Caco-2 (cell line): ENCODE measurements at places on chromosomes 4 and X. TPM values are rescaled to one million over a fixed set of nuclear protein-coding genes. Genes with fewer than 3 reads are reported as not detected.

GRCh38 chr4:109009909-109010308 lies 247.1 kb upstream of the ETNPPL start:
- no peak for DNase-seq

ANXA3 gene
- 327 and 361 TPM in 2 replicates for total RNA-seq

- no peak for DNase-seq
These were observed 25.0 kb upstream of the TMLHE start for GRCh38 chrX:155637714-155638113.

GRCh38 chr4:159043861-159044260 lies 59.0 kb upstream of the RAPGEF2 start:
- no peak for DNase-seq

MAGED2 gene
- 96.0 and 103 TPM in 2 replicates for total RNA-seq

DNA sequence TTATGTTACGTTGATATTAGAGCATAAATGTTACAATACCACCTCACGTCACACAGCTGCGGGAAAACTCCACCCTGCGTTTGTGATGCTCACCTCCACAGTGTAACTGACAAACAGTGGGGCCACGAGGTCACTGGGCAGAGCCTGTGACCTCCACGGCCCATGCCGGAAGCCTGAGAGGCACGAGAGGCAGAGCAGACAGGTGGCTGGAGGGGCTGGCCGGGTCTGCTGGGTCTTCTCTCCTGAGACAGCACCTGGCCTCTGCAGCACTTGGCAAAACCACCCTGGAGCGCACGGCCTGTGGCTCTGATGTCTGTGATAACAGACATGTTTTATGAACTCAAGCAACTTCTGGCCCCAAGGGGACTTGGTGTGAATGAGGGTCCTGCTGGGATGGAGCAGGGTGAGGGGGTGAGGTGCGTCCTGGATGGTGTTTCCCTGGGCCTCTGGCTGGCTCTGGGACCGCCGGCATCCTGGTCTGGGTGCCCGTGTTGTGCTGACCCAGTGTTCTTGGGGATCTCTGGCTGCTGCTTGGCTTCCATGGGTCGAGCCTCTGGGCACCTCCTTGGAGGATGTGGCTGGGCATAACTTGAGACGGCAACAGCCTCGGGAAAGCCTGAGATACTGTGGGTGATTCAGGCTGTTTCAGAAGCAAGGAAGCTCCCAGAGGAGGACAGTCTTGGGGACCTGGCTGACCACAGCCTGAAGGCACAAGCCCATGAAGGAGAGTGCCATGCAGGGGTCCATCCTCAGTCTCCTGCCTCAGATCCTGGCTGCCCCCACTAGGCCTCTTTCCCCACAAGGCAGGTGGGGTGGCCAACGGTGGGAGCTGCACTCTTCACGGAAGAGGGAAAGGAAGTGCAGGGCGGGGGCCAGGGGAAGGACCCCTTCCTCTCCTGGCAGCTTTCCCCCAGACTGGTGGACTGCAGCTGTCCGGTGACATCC lies 19.7 kb downstream of the RNF212 start:
- DNase-seq = no peak

- DNase-seq = no peak
These were observed 12.5 kb downstream of the MAEA start for GRCh38 chr4:1302159-1302558.

DNA sequence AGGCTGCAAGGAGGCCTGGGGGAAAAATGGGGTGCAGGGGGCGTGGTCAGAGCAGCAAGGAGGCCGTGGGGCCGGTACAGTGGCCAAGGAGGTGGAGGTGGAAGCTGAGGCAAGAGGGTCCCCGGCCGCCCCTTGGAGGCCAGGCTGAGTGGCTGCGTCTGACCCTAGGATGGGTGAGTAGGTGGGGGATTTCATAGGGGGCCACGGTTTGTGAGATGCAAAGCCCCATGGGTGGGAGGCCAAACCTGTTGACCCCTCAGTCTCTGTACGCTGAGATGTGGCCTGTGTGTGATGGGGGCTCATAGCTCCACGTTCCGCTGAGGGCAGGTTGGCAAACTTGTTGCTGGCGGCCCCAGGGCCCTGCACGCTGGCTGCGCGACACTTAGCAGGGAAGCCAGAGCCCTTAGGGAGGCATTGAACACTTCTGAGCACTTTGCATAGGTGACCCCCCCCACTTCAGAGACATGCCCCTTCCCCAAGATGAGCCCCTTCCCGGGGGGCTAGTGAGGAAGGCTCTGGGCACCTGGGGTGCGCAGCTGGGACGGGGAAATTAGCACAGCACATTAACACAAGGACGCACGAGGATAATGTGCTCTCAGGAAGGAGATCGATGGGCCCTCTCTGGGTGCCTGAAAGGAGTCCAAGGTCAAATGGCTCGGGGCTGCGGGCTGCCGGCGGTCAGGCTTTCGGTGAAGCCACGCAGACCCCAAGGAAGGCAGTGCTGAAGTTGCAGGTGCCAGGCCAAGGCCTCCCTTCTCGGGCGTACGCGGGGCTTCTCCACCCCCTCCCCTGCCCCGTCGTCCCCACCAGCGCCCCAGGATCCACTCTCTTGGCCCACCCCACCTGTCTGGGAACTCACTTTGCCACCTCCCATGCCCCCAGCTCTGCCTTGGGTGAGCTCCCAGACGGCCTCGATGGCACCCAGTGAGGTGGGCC lies 107.4 kb downstream of the HMX1 start:
- DNase-seq = no peak

GRCh38 chr4:186061921-186062320 lies 7.0 kb upstream of the TLR3 start:
- no peak for DNase-seq

GRCh38 chr4:81635739-81636138 lies 164.0 kb upstream of the RASGEF1B start:
- peak; percentile 55 for DNase-seq

DNA sequence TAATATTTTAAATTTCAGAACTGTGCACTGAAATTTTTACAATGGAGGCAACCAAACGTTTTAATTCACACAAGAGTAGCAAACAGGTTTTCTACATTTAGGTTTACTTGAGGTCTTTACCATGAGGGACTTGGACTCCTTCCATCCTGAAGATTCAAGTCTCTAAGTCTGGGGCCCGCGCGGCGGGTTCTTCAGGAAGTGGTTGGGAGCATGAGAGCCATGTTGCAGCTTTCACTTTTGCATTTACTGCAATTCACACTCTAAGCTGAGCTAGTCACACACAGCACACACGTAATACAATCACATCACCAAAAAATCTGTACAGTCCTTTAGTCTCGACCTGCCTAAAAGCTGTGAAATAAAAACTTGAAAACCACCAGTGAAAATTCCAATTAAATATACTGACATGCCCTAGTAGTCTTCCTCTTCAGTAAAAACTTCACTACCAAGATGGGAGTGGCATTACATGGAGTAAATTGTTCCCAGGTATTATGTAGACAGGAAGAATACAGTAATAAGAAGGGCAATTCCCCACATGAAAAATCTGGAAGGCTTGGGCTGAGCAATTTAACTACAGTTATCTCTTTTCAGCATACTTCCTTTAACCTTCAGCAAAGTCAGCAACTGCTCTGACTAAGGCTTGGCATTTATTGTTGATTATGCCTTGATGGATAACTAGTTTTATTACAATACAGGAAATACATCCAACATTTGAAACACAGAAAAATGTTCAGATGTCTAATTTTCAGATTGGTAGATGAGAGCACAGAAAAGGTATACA lies 571.1 kb upstream of the DIPK2B start:
- peak; percentile 7 for DNase-seq

- DNase-seq = no peak
These were observed 83.3 kb downstream of the HPRT1 start for GRCh38 chrX:134543288-134543687.

GRCh38 chr4:170698334-170698733 lies 608.6 kb upstream of the AADAT start:
- no peak for DNase-seq

DNA sequence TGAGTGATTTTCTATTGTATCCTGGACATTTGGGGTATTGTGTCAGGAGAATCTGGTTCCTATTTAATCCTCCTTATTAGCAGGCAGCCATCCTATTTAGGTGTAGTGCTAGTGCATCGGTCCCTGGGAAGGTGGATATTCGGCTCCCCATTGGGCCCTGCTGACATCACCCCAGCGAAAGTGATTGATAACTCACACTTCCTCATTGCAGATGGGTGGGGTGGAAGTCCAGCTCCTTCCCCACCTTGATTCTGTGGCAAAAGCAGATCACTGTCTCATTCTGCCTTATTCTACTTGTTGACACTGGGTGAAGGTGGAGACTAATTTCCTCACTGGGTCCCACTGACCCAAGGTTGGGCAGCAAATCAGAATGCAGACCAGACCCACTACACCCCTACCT lies 23.2 kb upstream of the BRS3 start:
- no peak for DNase-seq

DNA sequence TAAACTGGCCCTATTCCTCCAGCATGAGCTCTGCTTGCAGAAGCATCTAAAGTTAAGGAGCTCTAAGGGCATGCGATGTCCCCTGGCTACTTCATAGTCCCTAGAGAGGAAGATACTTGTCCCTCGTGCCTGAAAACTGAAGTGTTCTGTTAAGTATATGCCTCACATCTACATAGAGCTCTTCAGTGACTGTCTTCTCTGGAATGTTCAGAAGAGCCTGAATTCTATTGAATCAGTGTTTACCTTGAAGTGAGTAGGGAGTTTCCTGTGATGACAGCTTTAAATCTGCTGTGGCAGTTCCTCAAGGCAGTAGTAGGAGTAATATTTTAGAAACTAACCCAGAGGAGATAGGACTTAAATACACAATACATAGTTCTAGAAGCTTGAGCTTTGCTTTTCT lies 111.2 kb downstream of the ZNF518B start:
- no peak for DNase-seq

- DNase-seq = no peak
These were observed 6.3 kb upstream of the ATP10D start for GRCh38 chr4:47478804-47479203.

GLA gene
- 46.0 and 53.2 TPM in 2 replicates for total RNA-seq

GRCh38 chr4:21962691-21963090 lies 14.1 kb upstream of the KCNIP4 start:
- DNase-seq = no peak

- no peak for DNase-seq
These were observed 200.6 kb upstream of the GATB start for GRCh38 chr4:151961456-151961855.

DNA sequence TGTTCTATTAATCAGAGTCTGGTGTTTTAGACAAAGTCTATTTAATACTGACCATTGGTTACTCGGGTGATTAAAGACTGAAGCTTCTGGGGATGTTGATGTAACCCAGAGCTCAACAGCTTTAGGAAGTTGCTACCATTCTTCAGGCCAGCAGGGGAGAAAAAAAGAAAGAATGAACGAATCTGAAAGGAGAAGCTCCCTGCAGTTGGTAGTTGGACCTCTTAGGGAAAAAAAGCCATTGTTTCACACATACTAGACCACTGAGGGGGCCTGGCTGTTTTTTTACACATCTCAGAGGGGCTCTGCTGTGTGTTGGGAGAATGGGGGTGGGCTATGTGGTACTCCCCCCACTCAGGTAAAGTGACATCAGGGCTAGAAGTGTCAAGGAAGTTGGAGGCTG lies 378.9 kb downstream of the KCNIP4 start:
- DNase-seq = no peak

GRCh38 chrX:148333989-148334388 lies 166.4 kb upstream of the AFF2 start:
- no peak for DNase-seq
